ENCODE measurements at places on chromosomes 4 and X. TPM values are rescaled to one million over a fixed set of nuclear protein-coding genes. Genes with fewer than 3 reads are reported as not detected.

The PAK3 gene
- 0.62 TPM for total RNA-seq

The CPLX1 gene
- not detected for total RNA-seq

The SPATA18 gene
- not detected for total RNA-seq

The NFXL1 gene
- 14.4 TPM for total RNA-seq

The PNMA3 gene
- total RNA-seq = 1.4 TPM

DNA sequence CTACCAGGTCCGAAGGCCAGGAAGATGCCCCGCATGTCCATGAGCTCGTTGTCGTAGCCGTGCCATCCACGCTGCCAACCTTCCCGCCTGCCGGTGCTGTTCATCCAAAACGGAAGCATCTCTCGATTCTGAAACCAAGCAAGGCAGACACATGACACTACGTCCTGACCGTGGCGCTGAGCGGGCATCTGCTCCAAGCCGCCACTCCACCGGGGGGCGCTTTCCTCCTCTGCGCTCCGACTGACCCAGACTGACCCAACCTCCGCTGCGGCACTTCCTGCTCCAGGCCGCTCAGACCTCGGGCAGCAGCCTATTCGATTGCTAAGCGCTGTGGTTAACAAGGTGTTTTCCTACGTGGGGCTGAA lies 120.5 kb downstream of the ENPP6 start:
- no peaks in the 10 kb centered on the region for H3K36me3 ChIP-seq
- peak; percentile 31 for DNase-seq
- peaks cover 10% of the 10 kb centered on the region for H3K27me3 ChIP-seq

- H3K4me1 ChIP-seq = peaks cover 14% of the 10 kb centered on the region
- no peaks in the 10 kb centered on the region for H3K27me3 ChIP-seq
- DNase-seq = no peak
These were observed 34.3 kb downstream of the ATP10D start for GRCh38 chr4:47519239-47519883.

DNA sequence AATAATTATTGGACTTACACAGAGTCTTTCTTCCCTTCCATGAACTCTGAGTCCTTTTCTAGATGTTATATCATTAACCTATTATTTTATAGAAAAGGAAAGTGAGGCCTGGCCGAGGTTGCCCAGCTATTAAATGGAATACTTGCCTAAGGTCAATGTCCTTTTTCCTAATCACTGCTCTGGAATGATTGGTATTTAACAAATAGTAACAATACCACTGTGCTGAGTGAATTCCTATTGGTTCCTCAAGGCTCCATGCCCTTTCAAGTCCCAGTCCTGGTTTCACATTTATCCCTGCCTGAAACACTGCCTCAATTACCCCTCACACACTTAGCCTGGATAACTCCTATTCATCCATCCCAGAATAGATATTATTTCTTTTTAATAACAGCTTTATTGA lies 6.2 kb downstream of the TCEAL9 start:
- no peak overlapping the region for H3K27ac ChIP-seq
- peaks cover 3% of the 10 kb centered on the region for H3K4me1 ChIP-seq
- H3K36me3 ChIP-seq = peaks cover 4% of the 10 kb centered on the region
- no peak for DNase-seq

GRCh38 chr4:108048157-108048556 lies 58.5 kb downstream of the HADH start:
- peaks cover 67% of the 10 kb centered on the region for H3K36me3 ChIP-seq
- DNase-seq = no peak
- H3K27ac ChIP-seq = peak overlapping the region; percentile 98
- H3K4me1 ChIP-seq = peaks cover 90% of the 10 kb centered on the region
- H3K4me3 ChIP-seq = no peak overlapping the region
- H3K27me3 ChIP-seq = no peaks in the 10 kb centered on the region

DNA sequence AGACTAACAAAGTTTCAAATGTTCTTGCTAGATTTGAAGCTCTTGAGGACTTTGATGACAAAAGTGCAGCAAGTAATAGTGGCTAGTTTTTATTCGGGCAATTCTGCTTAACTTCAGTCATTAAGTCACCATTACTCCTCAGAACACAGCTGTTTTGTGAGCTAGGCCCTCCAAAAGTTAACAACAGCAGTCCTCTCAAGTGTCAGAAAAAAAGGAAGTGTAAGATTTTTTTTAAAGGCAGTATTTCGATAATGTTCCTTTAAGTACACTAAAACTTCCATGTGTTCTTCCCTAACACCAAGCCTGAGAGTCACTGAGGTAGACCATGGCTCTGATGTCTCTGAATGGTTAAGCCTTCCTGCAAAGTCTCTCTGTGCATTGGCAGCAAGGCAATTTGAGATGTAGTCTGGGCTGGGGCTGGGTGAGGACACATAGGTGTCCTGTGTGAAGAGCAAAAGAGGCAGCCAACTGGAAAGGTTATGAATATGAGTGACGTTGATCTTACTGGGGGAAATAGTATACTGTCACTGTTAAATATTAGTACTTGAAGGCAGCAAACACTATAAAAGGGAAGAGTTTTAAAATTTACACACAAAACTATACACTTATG lies 174.0 kb upstream of the MAP3K15 start:
- DNase-seq = no peak
- peak overlapping the region; percentile 0 for H3K27ac ChIP-seq
- H3K36me3 ChIP-seq = peaks cover 42% of the 10 kb centered on the region
- H3K27me3 ChIP-seq = no peaks in the 10 kb centered on the region

DNA sequence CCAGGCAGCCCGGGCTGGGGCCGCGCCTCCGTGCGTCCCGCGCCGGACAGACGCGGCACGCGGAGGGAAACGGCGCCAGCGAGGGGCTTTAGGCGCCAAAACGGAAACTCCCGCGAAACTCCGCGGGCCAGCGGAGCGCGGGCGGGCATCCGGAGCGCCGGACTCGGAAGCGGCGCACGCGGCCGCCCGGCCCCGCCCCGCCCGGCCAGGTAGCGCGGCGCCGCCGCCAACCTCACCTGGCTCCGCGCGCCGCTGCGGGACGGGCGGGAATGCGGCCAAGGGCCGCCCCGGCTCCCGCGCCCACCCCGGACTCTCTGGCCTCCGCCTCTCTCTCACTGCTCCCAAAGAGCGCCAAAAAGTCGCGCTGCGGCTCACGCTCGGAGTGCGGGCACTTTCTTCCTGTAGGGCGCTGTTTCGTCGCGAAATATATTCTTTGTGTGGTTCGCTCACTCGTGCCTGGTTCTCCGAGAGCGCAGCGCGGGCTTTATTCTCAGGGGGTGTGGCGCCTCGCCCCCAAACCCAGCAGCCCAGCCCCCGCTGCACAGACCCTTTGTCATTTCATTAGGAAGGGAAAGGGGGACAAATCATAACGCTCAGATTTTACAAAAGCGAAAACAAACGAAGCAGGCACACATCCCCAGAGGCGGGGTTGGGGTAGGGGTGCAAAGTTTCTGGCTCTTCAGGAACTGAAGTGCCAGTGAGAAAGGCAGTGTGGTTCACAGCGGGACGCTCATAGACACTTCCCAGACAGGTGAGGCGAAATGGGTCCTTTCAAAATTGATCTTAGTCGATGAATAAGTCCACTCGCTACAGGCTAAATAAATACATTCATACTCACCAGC lies 961 bp upstream of the MBNL3 start:
- H3K4me3 ChIP-seq = peak overlapping the region; percentile 92
- H3K27ac ChIP-seq = peak overlapping the region; percentile 97
- no peaks in the 10 kb centered on the region for H3K27me3 ChIP-seq
- H3K4me1 ChIP-seq = peaks cover 33% of the 10 kb centered on the region
- peak; percentile 50 for DNase-seq
- peaks cover 4% of the 10 kb centered on the region for H3K36me3 ChIP-seq

DNA sequence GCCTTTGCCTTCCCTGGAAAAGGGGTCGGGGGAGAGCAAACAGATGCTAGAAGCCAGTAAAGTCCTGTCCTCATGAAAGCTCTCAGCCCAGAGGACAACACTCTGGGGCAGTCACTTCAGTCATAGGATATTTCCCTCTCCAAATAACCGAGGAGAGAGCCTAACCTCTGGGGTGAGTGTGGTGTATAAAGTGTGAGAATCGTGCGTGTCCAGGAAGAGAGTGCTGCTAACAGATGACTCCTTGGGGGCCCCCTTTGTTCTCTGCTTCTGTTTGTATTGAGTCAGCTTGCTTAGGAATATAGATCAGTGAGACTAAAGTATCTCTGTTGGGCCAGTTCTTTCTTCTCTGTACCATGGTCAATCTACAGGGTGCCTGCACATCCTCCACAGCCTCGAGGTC lies 247.2 kb downstream of the PALLD start:
- H3K27ac ChIP-seq = no peak overlapping the region
- no peak overlapping the region for H3K4me3 ChIP-seq
- no peaks in the 10 kb centered on the region for H3K4me1 ChIP-seq
- peaks cover 19% of the 10 kb centered on the region for H3K27me3 ChIP-seq
- DNase-seq = no peak

DNA sequence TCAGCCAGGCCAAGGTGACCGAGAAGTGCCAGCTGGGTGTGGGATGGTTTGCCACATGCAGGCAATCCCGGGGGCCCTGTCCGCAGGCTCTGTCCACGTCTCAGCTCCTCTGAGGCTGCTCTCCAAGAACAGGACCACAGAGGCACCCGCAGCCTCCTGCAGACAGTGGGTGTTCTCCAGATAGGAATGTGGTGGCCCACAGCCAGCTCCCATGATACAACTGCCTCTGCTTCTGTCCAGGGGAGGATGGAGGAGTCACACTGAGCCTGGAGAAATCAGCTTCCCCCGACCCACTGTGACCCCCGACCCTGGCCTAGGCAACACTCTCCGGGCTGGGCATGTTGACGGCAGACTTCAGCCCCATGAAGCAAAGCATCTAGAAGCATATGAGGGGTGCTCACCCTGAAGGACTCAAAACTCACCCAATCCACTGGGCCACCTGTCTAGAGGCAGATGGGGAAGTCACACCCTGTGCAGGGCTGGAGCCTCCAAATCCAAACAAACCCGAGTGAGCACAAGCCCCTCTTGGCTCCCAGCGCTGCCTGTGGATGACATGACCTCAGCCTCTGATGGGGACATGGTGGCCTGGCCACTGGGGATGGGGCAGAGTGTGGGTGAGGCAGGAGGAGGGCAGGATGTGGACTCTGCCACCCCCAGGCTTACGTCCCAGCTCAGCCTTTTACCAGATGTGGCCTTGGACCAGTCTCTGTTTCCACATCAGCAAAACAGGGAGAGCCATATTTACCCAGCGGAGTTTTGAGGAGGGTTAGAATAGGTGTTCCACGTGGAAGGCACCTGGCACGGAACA lies 102.3 kb downstream of the PSAPL1 start:
- no peak overlapping the region for H3K27ac ChIP-seq
- no peak overlapping the region for H3K4me3 ChIP-seq
- H3K36me3 ChIP-seq = no peaks in the 10 kb centered on the region

GRCh38 chrX:8845060-8845459 lies 43.9 kb upstream of the FAM9A start:
- no peak overlapping the region for H3K4me3 ChIP-seq
- no peaks in the 10 kb centered on the region for H3K36me3 ChIP-seq
- H3K27ac ChIP-seq = no peak overlapping the region
- no peak for DNase-seq
- H3K4me1 ChIP-seq = peaks cover under 1% of the 10 kb centered on the region

GRCh38 chrX:12920990-12921389 lies 14.6 kb downstream of the TLR8 start:
- DNase-seq = no peak
- no peak overlapping the region for H3K4me3 ChIP-seq
- peaks cover 1% of the 10 kb centered on the region for H3K4me1 ChIP-seq

DNA sequence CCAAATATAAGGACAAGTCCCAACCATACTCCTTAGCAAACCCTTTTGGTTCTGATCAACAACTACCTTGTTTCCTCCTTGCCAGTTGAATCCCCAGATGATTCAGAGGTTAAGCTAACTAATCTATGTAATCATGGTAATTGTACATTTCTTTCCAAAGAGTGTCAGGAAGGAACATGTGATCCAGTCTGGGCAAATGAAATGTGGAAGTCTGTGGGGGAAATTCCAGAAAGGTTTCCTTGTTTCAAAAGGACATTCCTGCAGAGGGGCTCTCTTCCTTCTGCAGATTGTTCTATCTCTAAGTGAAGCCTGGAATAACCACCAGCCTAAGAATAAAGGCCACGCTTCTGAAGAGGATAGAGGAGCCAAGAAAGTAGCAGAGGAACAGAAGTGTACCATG lies 7.0 kb downstream of the PRSS12 start:
- H3K27me3 ChIP-seq = peaks cover 48% of the 10 kb centered on the region
- no peak overlapping the region for H3K4me3 ChIP-seq
- H3K27ac ChIP-seq = no peak overlapping the region
- no peaks in the 10 kb centered on the region for H3K4me1 ChIP-seq

- peak overlapping the region; percentile 13 for H3K27ac ChIP-seq
- H3K4me1 ChIP-seq = peaks cover 48% of the 10 kb centered on the region
- no peak for DNase-seq
These were observed 38.6 kb upstream of the TMEM131L start for GRCh38 chr4:153427363-153428071.

DNA sequence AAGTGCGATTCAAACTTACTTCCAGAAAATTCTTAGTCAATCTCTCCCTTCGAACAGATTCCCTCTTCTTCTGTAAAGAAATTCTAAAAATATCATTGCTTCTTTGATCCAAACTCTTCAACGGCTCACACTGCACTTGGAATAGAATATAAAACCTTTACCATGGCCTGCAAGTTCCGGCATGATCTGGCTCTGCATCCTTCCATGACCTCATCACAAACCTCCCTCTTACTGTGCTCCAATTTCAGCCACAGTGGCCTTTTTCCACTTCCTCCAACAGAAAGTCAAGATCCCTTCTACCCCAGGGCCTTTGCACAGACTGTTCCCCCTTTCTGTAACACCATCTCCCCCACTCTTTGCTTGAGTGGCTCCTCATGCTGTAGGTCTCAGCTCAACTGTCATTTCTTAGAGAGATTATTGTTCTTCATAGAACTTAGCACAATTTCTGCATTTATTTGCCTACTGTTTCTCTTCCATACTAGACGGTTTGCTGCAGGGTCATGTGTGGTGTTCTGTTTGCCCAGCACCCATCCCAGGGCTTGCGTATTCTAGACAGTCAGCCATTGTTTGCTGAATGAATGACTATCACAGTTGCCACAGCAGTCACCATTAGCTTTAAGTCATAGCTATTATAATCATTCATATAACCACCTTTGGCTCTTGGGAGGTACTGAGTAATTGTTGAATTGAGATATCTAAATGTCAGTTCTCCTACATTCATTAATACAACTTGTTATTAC lies 1.9 kb upstream of the STOX2 start:
- H3K4me1 ChIP-seq = peaks cover 3% of the 10 kb centered on the region
- DNase-seq = no peak
- peaks cover 57% of the 10 kb centered on the region for H3K27me3 ChIP-seq
- no peak overlapping the region for H3K4me3 ChIP-seq
- H3K27ac ChIP-seq = no peak overlapping the region
- H3K36me3 ChIP-seq = no peaks in the 10 kb centered on the region

- peaks cover 2% of the 10 kb centered on the region for H3K4me1 ChIP-seq
- H3K27ac ChIP-seq = no peak overlapping the region
- H3K27me3 ChIP-seq = no peaks in the 10 kb centered on the region
These were observed 43.1 kb downstream of the MAB21L2 start for GRCh38 chr4:150625033-150625432.

- H3K4me1 ChIP-seq = no peaks in the 10 kb centered on the region
- no peak overlapping the region for H3K27ac ChIP-seq
- no peaks in the 10 kb centered on the region for H3K27me3 ChIP-seq
- no peaks in the 10 kb centered on the region for H3K36me3 ChIP-seq
These were observed 505.7 kb downstream of the ZNF674 start for GRCh38 chrX:46039526-46039925.

Data from activated naive CD8-positive, alpha-beta T cell treated with anti-CD3 and anti-CD28 coated beads for 36 hours (primary cell).